Posterior vena cava (tissue), 2 donors: ENCODE measurements at places on chromosomes 7 and 10. TPM values are rescaled to one million over a fixed set of nuclear protein-coding genes. Genes with fewer than 3 reads are reported as not detected.

Gene LYZL1
- total RNA-seq = not detected

Gene TEX47
- total RNA-seq = not detected

Gene WIPF3
- total RNA-seq = 21.4 TPM

Gene GLI3
- 24.8 TPM for total RNA-seq

Gene VAX1
- not detected for total RNA-seq

Gene SGPL1
- total RNA-seq = 27.9 TPM

Gene SORCS3
- total RNA-seq = not detected

Gene CREB3L2
- 129 TPM for total RNA-seq

DNA sequence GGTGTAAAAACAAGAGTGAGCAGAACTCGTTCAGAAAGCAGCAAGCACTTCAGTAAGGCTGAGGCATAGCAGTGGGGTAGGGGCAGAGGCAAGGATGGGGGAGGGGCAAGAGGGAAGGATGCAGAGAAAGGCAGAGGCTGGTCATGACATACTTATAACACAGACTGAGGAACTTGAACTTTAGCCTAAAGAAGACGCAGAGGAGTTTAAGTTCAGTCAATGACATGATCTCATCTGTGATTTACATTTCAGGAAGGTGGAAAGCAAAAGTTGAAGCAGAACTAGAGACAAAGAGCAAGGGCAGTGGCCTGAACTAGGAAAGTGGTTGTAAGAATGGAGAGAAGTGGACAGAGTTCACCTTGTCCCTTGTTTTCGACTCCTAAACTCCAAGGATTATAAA is 15.8 kb downstream of the MACC1 start:
- no peak for DNase-seq

DNA sequence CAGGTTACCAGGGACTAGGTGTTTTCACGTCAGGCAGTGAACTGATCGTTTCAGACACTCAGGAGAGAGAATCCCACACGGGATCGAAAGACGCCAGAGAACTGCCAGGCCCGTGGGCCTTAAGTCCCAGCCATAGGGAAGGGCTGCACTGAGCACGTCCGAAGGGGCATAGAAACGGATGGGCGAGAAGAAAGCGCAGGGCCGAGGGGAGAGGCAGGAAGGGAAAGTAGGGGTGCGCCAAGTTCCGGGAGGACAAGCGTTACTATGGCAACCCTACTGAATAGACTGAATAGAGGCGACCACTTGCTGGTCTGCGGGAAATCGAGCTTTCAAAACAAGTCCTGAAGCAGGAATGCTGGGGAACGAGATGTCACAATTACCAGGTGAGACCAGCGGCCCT is 421.3 kb upstream of the NUPR2 start:
- DNase-seq = no peak

DNA sequence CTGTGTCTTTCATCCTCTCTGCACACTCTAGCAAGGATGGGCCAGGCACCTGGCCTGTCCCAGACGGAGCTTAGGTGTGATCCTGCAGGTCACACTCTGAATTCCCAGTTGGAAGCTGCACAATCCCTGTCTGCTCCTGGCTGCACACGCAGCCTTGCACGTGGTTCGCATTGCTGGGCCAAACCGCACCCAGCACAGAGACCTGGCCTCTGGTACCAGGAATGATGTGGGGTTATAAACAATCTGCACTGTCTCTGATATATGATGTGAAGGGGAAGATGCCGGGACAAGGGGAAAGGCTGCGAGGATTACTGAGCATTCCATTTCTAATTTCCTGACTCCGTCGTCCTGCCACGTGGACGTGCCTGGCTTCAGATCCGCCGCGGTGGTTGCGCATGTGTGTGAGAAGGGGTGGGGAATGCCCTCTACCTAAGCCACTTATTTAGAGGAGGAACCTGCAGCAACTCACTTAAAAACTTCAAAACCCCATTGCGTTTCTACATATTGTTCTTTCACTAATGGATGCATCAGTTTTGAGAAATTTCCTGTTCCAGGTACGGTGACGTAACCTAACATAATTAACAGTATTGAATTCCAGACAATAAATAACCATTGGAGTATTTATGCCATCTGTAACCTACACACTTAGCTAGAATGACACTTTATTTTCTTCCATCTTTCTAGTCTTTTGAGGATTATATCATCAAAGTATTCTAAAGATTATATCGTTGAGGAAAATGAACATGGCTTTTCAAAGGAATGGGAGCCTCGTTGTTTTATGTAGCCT is 559.7 kb upstream of the MGMT start:
- no peak for DNase-seq

DNA sequence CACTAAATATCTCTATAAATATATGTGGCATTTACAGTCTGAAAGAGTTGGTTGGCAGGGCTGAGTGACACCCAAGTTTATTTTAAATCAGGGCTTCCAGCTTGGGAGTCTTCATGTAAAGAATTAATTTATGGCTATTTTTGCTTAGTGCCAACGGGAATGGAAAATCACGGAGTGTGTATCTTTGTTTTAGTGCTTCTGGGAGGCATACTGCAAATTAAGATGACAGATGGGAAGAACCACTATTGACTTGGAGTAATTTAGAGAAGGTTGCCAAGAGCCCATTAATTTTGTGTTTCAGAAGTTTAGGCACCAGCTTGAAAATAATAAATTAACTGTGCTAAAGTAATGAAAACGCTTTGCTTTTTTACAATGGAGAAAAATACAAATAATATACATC is 135.2 kb downstream of the GPR37 start:
- no peak for DNase-seq

- DNase-seq = no peak
Observed at GRCh38 chr7:40429826-40430225, 295.0 kb downstream of the SUGCT start.

- DNase-seq = no peak
Observed at GRCh38 chr10:44126291-44126717, 258.6 kb downstream of the CXCL12 start.

- DNase-seq = no peak
Observed at GRCh38 chr7:29161231-29161630, 14.9 kb upstream of the CPVL start.

DNA sequence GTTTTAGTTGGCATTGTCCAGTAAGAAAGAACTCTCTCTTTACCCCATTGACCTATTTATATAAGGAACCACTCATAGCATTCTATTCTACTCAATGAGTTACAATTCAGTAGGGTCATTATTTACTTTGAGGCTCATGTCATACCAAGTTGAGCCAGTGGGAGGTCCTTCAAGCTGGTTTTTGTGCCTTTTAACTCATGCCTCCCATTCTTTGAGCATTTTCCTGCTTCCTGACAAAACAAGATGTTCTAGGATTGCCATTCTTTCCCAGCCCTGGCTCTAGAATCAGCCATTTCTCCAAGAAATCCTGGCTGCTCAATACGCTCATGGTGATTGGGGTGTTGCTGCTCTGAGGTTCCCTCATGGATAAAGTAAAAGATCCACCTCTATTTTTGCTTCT is 250.1 kb downstream of the ABCA13 start:
- DNase-seq = no peak

GRCh38 chr10:103613616-103614015 is 120.1 kb downstream of the NEURL1 start:
- DNase-seq = no peak

DNA sequence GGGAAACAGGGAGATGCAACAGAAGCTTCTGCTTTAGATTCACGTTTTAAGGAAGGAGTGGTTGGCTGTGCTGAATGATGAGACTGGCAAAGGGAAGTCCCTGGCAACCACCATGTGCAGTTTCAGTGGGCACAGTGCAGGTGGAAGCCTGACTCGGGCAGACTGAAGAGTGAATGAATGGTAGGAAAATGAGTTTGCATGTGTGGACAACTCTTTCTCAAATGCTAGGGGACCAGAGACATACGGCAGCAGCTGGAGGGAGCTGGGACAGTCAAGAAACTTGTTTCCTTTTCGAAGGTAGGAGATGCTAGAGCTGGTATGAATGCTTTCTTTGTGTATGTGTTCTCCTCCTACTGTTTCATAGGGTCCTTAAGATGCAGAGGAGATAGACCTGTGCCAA is 29.0 kb downstream of the PODXL start:
- DNase-seq = peak; percentile 20
